ENCODE measurements at places on chromosomes 1 and 21.

DNA sequence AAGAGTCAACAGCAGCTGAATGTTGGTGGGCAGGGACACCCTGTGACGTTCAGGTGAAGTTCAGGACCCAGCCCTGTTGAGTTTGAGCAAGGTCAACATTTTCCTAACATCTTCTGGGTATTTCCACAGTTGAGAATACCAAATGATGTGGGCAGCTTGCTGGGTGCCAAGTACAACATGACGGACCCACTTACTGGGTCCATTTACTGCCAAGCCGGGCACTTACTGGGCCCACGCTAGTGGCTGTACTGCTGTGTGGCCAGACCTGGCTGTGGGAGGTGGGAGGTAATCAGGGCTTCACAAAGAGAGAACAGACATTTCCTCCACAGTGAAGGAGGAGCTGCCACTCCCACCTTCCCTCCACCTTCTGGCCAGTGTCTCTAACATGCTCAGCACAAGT is 99.2 kb downstream of the PSMG1 start:
- DNase-seq, result no peak

DNA sequence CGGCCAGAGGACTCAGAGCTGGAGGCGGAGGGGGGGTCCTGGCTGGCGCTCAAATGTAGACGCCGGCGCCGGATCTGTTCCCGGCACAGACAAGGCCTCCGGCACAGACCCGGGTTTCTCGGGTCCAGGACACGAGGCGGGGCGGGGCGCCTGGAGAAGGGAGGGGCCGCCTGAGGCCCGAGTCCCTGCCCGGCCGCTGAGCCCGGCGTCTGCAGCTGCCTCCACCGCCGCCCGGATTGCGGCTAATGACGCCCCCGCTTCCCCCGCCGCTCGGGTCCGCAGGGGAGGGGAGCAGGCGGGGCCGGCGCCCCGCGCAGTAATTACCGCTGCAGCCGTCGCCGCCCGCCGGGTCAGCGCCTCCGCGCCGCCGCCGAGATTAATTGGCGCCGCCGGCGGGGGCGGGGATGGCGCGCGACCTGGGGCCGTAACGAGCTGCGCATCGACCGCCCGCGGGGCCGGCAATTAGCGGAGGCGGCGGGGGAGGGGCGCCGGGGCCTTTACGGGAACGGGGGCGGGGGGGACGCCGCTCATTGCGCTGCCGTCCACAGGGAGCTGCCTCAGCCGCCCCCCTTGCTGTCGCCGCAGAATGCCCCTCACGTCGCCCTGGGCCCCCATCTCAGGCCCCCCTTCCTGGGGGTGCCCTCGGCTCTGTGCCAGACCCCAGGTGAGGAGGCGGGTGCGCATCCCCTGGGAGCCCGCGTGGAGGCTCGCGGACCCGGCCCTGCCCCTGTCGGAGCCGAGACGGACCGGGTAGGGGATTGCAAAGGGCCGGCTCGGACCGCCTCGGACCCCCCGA is 17.3 kb downstream of the NOC2L start:
- DNase-seq, result no peak

DNA sequence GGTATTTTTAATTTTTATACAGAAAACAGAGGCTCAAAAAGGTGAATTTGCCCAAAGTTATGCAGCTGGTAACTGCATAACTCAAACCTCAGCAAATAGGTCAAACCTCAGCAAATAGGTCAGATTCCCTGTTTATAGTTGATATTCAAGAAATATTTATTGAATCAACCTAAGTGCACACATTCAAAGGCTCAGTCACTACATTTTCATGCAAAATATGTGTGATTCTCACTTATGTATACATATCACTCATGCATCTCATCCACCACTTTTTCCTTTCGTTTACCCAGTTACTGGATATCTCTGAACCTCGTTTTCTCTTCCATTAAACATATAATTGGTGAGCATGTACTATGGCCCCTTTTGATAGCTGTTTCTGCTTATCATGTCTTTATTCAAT is 158.3 kb upstream of the C1orf21 start:
- DNase-seq, result no peak

GRCh38 chr1:24896596-24897262 is 33.3 kb downstream of the RUNX3 start:
- DNase-seq, result peak; percentile 59

- DNase-seq, result no peak
These were observed 18.0 kb upstream of the YTHDF2 start for GRCh38 chr1:28718586-28719331.

- DNase-seq, result no peak
These were observed 259.2 kb downstream of the NUF2 start for GRCh38 chr1:163580926-163581325.

DNA sequence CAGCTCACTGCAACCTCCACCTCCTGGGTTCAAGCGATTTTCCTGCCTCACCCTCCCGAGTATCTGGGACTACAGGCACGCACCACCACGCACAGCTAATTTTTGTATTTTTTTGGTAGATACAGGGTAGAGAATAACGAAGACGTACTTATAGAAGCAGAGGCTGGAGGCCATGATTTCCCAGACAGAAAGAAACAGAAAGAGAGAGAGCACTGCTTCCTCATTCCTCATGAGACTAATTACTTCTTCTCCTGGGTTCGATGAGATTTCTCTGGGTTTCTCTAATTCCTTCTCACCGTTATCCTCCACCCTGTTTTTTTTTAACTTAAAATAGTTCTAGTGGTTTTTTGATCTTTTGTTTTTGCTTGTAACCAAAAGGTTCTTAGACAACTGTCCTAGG is 23.4 kb upstream of the PTP4A2 start:
- no peak for DNase-seq

DNA sequence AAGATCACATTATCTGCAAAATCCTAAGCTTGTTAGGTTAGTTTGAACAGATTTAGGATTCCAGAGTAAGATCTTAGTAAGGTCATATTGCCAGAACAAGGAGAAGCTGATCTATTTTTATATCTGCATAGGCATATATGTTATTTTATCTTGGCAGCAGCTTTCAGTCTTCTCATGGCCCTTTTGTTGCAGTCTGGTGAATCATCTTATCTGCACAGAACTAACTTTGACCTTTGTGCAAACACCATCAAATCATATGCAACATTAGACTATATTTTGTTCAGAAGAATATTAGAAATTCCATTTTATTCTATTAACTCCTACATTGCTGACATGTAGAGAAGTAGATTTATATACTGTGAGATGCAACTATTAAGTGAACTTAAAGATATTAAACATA is 107.3 kb downstream of the CLEC20A start:
- no peak for DNase-seq

- DNase-seq, result no peak
These were observed 134.7 kb upstream of the TNR start for GRCh38 chr1:175877939-175878737.

DNA sequence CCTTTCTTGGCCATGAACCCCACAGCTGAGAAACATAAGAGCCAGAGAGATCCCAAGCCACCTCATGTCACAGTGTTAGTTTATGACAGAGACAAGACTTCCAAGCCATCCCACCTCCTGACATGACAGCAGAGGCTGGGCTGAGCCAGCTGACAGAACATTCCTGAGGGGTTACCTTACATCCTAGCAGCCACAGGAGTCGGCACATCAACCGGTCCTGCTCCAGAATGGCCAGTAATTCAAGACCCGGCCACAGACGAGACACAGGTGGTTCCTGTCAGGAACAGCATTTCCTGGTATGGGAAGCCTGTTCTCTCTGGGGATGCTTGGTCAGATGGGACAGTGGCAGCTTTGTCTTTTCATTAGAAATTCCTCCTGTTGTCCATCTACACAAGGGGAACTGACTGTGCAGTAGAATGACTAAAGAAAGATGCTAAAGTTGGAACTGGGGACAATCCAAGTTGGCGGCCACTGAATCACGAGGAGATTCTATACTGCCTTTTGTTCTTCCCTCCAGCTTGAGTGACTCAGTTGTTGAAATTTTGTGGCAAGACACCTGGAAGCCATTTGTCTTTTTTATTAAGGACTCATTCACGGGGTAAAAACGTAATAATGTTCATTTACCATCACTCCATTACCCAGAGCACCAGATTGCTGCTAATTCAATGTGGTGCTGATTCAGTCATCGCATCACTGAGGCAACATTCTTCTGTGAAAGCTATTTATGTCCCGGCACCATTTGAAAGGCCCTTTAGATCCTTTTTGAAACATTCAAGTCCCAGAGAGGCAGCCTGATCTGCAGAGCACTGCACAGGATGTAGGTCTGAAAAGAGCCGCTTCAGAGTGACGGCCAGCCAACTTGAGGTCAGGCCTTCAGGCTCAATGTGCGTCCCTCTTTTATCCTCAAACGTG is 37.2 kb upstream of the NPL start:
- DNase-seq, result no peak

GRCh38 chr1:244050014-244050834 is 859 bp upstream of the ZBTB18 start:
- DNase-seq, result no peak

Measured in chondrocyte (in vitro differentiated cells).